Breast epithelium (tissue), 4 donors: ENCODE measurements at places on chromosomes 4 and X.

- H3K27me3 ChIP-seq: peaks cover 49% of the 10 kb centered on the region
- no peak overlapping the region for H3K4me3 ChIP-seq
- no peak overlapping the region for H3K27ac ChIP-seq
- H3K4me1 ChIP-seq: no peaks in the 10 kb centered on the region
These were observed 95.7 kb upstream of the TSPAN7 start for GRCh38 chrX:38465686-38466085.

DNA sequence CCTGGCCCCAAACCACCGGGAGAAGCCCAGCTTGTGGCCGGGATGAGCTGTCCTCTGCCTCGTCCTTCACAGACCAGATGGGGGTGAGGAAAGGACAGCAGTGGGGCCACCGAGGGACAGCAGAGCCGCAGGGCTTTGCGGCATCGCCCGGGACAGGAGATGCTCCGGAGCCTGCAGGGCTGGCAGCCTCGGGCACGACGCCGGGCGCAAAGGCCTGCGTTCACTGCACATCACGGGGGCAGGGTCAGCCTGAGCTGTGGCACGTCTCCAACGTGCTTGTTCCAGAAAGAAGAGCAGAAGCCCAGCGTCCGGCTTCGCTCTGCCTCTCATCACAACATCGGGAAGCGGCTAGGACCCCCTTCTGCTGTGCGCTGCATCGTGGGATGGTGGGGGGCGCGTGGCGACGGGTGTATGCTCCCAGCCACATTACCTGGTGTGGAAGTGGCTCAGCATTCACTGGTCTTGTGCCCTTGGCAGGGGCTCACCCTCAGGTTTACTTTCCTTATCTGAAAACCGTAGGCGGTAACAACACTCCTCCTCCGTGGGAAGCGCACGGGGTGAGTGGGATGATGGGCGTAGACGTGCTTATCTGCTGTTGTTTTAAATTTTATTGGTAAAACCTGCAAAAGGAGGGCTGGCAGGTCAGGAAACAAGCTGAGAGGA, 7.4 kb downstream of the TADA2B start:
- peaks cover 4% of the 10 kb centered on the region for H3K4me1 ChIP-seq
- H3K4me3 ChIP-seq: no peak overlapping the region
- H3K36me3 ChIP-seq: no peaks in the 10 kb centered on the region
- no peaks in the 10 kb centered on the region for H3K27me3 ChIP-seq
- H3K27ac ChIP-seq: no peak overlapping the region

DNA sequence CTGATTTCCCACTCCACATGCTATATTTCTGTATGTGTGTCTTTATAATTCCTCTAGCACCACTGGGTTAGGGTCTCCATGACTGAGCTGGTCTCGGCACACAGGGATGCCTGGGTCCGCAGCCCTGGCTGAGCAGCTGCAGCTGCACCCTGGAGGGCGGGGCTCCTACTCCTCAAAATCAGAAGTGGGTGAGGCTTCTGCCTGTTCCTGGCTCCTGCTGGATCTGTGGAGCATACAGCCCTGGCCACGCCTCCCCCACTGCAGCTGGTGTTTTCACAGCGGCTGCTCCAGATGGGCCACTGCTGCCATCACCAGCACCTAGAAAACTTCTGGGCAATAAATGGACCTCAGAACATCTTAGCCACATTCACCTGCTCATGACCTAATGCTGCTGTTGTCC, 30.9 kb downstream of the SPCS3 start:
- no peaks in the 10 kb centered on the region for H3K4me1 ChIP-seq
- DNase-seq: no peak
- no peaks in the 10 kb centered on the region for H3K36me3 ChIP-seq
- no peaks in the 10 kb centered on the region for H3K27me3 ChIP-seq
- H3K4me3 ChIP-seq: no peak overlapping the region

DNA sequence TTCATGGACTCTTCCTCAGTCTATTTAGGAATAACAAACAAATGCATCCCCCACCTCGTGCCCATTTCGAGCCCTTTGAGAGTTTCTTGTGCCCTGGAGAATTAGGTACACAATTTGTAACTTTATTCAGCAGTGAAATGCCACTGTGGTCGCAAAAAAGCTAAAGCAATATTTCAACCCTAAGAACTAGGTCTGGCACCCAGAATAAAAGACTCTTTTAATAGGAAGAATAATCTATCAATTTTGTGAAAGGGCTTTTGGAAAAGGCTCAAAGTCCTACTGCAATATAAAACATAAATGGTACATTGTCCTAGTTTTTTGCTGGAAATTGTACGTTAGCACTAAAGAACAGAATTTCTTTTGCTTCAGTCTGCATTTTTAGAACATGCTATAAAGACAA, 304.6 kb upstream of the TENM3 start:
- no peak overlapping the region for H3K27ac ChIP-seq
- no peak for DNase-seq
- no peaks in the 10 kb centered on the region for H3K27me3 ChIP-seq
- no peak overlapping the region for H3K4me3 ChIP-seq

- H3K27me3 ChIP-seq: no peaks in the 10 kb centered on the region
- H3K36me3 ChIP-seq: no peaks in the 10 kb centered on the region
- no peak overlapping the region for H3K4me3 ChIP-seq
- no peaks in the 10 kb centered on the region for H3K4me1 ChIP-seq
- H3K27ac ChIP-seq: peak overlapping the region; percentile 42
These were observed 139.9 kb upstream of the USP9X start for GRCh38 chrX:40945361-40945713.

DNA sequence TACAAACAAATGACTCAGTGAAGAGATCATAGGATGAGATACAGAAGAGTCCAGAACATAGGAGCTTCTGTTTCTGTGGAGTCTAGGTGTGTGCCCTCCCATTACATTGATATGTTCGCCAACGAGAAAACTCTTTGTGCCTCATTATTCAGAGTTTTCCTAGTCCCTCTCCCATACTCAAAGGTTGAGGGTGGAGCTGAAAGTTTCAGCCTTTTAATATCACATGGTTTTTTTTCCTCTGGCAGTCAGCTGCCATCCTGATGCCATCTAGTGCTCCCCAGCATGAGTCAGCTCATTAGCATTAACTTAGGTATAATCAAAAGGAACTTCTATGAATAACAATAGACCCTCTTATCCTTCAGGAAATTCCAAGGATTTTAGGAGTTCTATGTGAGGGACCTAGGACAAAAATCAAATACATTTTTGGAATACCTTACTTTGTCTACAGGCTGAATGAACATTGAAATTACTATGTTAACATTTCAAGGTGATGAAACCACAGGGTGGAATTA, 559.6 kb upstream of the AMOT start:
- H3K4me3 ChIP-seq: no peak overlapping the region
- DNase-seq: no peak
- H3K27me3 ChIP-seq: no peaks in the 10 kb centered on the region
- H3K27ac ChIP-seq: no peak overlapping the region

GRCh38 chr4:19883841-19884240, 367.9 kb upstream of the SLIT2 start:
- no peaks in the 10 kb centered on the region for H3K4me1 ChIP-seq
- no peak overlapping the region for H3K27ac ChIP-seq
- DNase-seq: no peak
- H3K27me3 ChIP-seq: no peaks in the 10 kb centered on the region
- H3K36me3 ChIP-seq: no peaks in the 10 kb centered on the region

- H3K36me3 ChIP-seq: no peaks in the 10 kb centered on the region
- no peak for DNase-seq
- H3K4me3 ChIP-seq: no peak overlapping the region
- no peaks in the 10 kb centered on the region for H3K27me3 ChIP-seq
- no peak overlapping the region for H3K27ac ChIP-seq
These were observed 111.8 kb upstream of the DKK2 start for GRCh38 chr4:107147873-107148272.

DNA sequence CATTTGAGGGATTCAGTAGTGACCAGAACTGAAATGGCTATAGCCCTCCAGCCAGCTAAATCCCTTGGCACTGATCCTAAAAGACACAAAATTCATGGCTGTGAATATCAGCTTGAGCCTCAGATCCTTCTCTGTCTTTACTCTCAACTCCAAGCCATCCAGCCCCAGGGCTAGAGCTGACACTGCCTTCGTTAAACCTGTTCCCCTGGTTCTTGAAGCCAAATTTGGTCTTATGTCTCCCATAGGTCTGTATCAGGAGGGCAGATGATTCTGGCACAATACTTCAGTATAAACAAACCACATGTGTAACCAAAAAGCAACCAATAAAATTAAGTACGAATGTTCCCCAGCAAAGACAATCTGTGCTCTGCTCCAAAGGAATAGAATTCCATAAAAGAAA, 78.0 kb downstream of the ANOS1 start:
- no peak overlapping the region for H3K4me3 ChIP-seq
- H3K36me3 ChIP-seq: no peaks in the 10 kb centered on the region
- H3K4me1 ChIP-seq: no peaks in the 10 kb centered on the region
- DNase-seq: peak; percentile 65
- no peak overlapping the region for H3K27ac ChIP-seq

DNA sequence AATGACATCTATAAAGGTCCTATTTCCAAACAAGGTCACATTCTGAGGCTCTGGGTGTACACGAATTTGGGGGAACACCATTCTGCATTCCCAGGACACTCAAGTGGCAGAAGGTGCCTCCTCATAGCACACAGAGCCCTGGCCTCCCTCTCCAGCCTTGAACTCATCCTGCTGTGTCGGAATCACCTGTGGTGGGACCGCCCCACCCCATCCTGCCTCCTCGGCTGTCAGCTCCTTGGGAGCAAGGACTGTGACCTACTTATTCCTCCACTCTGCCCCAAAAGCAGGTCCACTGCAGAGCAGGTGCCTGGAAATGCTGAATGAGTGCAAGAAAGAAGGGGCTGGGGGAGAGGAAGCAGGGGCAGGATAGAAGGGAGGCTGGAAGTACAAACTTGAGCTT, 33.5 kb downstream of the HTRA3 start:
- no peaks in the 10 kb centered on the region for H3K36me3 ChIP-seq
- H3K4me3 ChIP-seq: no peak overlapping the region
- DNase-seq: peak; percentile 2
- H3K27me3 ChIP-seq: no peaks in the 10 kb centered on the region
- H3K4me1 ChIP-seq: peaks cover 7% of the 10 kb centered on the region

GRCh38 chr4:152942346-152942745, 6.2 kb downstream of the FHDC1 start:
- no peak overlapping the region for H3K4me3 ChIP-seq
- no peaks in the 10 kb centered on the region for H3K27me3 ChIP-seq
- H3K36me3 ChIP-seq: no peaks in the 10 kb centered on the region
- no peaks in the 10 kb centered on the region for H3K4me1 ChIP-seq
- no peak for DNase-seq

- no peaks in the 10 kb centered on the region for H3K4me1 ChIP-seq
- H3K36me3 ChIP-seq: no peaks in the 10 kb centered on the region
- H3K27ac ChIP-seq: no peak overlapping the region
- no peaks in the 10 kb centered on the region for H3K27me3 ChIP-seq
These were observed 151.6 kb downstream of the LRBA start for GRCh38 chr4:150863456-150863855.

GRCh38 chrX:42237956-42238355, 314.6 kb upstream of the CASK start:
- DNase-seq: no peak
- no peaks in the 10 kb centered on the region for H3K4me1 ChIP-seq
- no peak overlapping the region for H3K4me3 ChIP-seq
- H3K36me3 ChIP-seq: no peaks in the 10 kb centered on the region

- H3K4me1 ChIP-seq: no peaks in the 10 kb centered on the region
- no peak overlapping the region for H3K27ac ChIP-seq
- H3K36me3 ChIP-seq: no peaks in the 10 kb centered on the region
- DNase-seq: no peak
These were observed 30.2 kb upstream of the GRIA3 start for GRCh38 chrX:123153846-123154335.

DNA sequence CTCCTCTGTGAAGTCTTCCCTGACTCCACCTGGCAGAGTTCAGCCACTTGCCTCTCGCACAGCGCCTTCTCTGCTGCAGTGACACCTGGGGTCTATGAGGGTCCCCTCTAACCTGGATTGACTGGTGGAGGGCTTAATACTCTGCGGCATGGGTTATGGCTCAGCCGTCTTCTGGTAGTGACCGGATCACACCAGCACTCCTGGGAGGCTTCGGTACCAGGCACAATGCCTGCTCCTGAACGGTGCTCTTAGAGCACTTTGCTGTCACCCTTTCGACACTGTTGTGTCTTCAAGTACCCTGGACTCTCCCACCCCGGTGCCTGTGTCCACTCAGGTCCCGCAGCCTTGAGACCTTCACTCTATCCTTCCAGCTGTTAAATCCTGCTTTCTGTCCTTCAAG, 50.0 kb downstream of the C4orf50 start:
- H3K4me3 ChIP-seq: no peak overlapping the region
- no peak overlapping the region for H3K27ac ChIP-seq
- no peaks in the 10 kb centered on the region for H3K27me3 ChIP-seq
- no peaks in the 10 kb centered on the region for H3K4me1 ChIP-seq
- no peak for DNase-seq

GRCh38 chrX:153441981-153442380, 3.9 kb downstream of the TREX2 start:
- no peak overlapping the region for H3K4me3 ChIP-seq
- no peaks in the 10 kb centered on the region for H3K4me1 ChIP-seq
- H3K27me3 ChIP-seq: no peaks in the 10 kb centered on the region
- no peaks in the 10 kb centered on the region for H3K36me3 ChIP-seq
- no peak for DNase-seq
- H3K27ac ChIP-seq: no peak overlapping the region

DNA sequence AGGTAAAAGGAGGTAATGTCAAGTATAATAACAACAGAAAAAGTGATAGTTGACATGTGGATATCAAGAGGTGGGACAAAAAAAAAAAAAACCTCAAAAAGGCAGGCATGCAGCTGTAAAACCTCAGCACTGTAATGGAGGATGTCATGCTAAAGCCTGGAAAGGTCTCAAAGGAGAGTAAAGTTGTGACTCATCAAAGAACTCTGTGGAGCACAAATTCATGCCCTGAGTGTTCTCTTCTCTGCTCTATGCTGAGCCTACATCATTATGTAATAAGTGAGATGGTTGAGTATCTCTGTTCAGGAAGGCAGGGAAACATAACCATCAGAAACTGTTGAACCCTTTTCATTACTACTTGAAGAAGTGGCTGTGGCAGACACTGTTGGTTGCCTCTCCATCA, 597.8 kb downstream of the BCOR start:
- H3K27ac ChIP-seq: no peak overlapping the region
- H3K4me1 ChIP-seq: no peaks in the 10 kb centered on the region
- no peak for DNase-seq
- H3K36me3 ChIP-seq: no peaks in the 10 kb centered on the region
- peaks cover 44% of the 10 kb centered on the region for H3K27me3 ChIP-seq

GRCh38 chr4:98452091-98452490, 190.9 kb downstream of the RAP1GDS1 start:
- H3K4me1 ChIP-seq: no peaks in the 10 kb centered on the region
- H3K27ac ChIP-seq: no peak overlapping the region
- H3K27me3 ChIP-seq: no peaks in the 10 kb centered on the region

GRCh38 chr4:163395055-163395454, 51.4 kb downstream of the NPY5R start:
- DNase-seq: no peak
- no peaks in the 10 kb centered on the region for H3K36me3 ChIP-seq
- no peaks in the 10 kb centered on the region for H3K4me1 ChIP-seq
- H3K27me3 ChIP-seq: no peaks in the 10 kb centered on the region
